ENCODE measurements at places on chromosomes 13 and 19.

GRCh38 chr19:4368128-4368820 lies 24.9 kb downstream of the MPND start:
- no peak for DNase-seq

DNA sequence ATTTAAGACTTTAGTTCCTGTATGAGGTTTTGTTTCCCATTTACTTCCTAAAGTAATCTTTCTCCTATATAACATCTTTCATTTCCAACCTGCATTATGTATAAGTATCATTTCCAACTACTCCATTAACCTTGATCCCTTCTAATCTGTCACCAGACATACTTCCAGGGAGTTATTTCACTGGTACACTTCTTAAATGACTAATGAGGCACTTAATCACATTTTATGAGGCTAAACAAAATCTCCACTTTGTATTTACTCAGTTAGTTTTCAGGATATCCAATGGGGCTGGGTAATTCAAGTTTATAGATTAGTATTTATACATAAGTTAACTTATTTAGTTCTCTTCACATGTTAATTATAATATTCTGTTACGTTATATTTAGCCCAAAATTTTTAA lies 634.7 kb downstream of the PCDH17 start:
- DNase-seq, result no peak

- DNase-seq, result no peak
Observed at GRCh38 chr13:110528911-110529310, 32.6 kb downstream of the RAB20 start.

DNA sequence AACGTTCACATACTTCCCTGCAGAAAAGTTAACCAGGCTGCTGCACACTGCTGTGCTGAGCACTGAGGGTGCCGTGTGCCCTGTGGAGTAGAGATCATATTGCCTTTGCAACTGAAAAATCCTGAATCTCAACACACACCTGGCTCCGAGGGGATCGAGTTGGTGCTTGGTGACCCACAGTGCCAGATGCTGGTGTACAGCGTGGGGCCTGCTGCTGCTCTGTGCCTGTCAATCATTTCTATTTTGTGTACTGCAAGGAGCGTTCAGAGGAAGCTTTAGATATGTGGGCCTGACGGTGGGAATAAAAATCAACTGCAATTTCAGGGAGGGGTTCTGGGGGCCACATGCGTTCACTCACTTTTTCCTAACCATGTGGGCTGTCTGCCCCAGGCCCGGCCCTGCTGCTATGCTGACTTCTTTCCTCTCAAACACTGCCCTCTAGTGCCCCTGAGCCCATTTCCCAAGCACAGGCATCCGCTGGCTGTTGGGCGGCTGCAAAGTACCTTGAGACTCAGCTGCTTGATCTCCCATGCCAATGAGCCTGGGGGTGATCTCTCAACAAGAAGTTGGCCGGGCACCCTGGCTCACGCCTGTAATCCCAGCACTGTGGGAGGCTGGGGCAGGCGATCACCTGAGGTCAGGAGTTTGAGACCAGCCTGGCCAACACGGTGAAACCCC lies 9.7 kb upstream of the LENG8 start:
- no peak for DNase-seq

GRCh38 chr19:37362733-37363132 lies 8.2 kb upstream of the ZNF527 start:
- DNase-seq, result no peak

- DNase-seq, result no peak
Observed at GRCh38 chr13:113998781-113999617, 25.1 kb upstream of the C13orf46 start.

GRCh38 chr13:114203536-114203935 lies 24.5 kb downstream of the CFAP97D2 start:
- DNase-seq, result no peak

DNA sequence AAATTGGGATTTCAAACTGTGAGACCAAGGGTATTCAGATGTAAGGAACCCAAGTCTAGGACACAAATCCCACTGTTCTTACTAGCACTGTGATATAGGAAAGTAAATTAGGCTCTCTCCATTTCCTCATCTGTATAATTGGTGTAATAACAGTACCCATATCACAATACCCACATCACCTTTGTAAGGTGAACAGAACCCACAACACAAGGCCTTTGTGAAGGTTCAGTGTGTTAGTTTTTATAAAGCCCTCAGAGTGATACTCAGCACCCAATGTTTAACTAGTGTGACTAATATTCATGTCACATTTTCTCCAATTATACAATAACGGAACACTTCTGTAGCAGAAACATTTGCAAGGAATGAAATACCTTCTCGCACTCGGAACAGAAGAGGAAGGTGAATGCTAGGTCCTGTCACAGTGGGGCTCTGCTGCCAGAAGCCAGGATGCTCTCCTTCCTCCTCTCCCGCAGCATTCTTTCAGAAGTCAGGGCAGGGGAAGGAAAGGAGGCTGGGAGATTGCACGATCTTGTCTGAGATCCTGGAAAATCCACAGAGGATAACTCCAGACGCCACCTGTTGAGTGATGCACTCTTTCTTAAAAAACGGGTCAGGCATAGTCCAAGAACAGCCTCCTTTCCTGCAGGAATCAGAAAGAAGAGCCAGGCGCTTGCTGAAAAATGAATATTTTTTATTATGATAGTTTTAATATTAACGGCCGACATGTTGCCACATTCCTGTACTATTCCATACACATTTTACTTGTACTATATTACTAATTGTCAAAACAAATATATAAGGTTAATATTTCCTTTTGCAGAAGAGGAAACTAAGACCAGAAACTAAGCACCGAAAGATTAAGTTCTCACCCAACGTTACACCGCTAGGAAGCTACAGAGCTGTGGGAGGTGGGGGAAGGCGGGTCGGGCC lies 762 bp downstream of the ZNF45 start:
- DNase-seq, result no peak

DNA sequence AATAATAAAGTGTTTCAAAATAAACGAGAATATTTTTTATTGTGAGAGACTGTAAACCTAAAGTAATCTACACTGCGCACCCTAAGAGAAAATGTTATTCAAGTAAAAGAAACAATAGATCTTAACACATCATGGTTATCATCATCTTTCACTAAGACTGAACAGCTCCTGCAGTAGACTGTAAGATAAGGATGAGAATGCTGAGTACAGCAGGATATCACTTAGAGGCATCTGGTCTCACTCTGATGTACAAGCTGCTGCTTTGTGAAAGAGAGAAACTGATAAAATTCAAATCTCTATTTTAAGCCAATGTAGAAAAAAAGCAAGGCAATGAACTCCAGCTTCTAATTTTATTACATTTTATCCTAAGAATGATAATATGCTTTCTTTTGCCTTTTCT lies 261.7 kb upstream of the HTR2A start:
- DNase-seq, result no peak

- no peak for DNase-seq
Observed at GRCh38 chr13:66305961-66306617, 924.0 kb downstream of the PCDH9 start.

- no peak for DNase-seq
Observed at GRCh38 chr13:84910423-84910822, 888.8 kb downstream of the SLITRK6 start.

- no peak for DNase-seq
Observed at GRCh38 chr19:54141356-54141755, 3.8 kb downstream of the CNOT3 start.

- no peak for DNase-seq
Observed at GRCh38 chr13:36710396-36710795, 36.6 kb downstream of the SERTM1 start.
